ENCODE measurements at places on chromosomes 4 and X. TPM values are rescaled to one million over a fixed set of nuclear protein-coding genes. Genes with fewer than 3 reads are reported as not detected.

DNA sequence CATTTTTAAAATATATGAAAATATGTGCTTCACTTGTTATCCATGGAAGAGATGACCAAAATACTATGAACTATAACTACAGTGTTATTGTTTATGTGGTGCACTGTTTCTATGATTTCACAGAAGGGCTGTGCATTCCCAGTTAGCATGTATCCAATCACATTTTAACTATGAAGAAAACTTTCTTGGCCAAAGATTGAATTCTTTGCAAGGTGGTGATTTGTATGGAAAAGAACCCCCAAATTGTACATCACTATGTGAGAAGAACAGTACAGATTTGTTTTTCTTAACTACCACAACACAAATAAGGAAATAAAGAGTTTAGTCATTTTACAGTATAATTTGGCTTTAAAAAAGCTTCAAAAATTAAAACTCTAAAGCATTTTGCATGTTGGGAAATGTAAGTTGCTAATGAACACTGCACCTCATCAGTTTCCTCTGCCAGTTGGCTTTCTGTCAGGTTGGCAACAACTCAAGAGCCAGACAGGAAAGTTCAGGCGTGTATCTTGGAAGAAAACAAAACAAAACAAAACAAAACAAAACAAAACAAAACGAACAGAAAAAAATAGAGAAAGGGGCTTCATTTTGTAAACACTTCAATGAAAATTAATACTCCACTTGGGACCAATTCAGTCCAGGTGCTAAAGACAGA, 237.0 kb downstream of the SCFD2 start:
- no peak overlapping the region for H3K27ac ChIP-seq
- no peak for DNase-seq
- no peak overlapping the region for H3K4me3 ChIP-seq
- H3K27me3 ChIP-seq, result no peaks in the 10 kb centered on the region
- H3K36me3 ChIP-seq, result no peaks in the 10 kb centered on the region

DNA sequence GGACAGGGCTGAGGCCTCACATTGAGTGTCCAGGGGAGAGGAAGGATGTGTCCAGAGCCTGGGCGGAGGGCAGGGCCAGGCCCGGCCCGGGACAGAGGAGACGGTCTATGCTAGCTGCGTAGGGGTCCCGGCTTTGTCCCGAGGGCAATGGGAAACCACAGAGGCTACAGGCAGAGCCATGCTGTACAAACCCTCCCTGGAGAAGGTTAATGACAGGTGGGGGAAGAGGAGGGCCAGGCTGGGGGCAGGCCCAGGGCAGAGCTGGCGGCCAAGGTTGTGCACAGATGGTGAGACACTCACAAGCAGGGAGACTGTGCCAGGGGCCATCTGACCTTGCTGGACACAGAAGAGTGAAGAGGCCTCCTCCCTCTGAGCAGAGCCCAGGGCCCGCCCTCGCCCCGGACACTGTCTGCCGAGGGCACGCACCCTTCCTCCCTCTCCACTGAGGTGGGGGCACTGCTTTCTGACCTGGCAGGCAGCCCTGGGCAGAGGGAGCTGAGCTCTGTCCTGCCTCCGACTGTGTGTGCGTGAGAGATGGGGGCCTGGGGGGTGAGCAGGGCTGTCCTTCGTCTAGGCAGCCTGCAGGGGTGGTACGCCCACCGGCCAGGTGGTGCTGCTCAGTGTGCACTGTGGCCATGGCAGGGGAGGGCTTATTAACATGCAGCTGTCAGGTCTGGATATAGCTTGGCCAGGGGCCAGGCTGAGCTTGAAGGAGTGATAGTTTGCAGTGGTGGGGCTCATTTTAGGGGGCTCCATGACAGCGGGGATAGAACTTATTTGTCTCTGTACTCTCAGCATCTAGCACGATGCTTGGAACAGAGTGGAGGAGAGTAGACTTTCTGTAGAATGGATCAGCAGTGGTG, 75.7 kb upstream of the LRPAP1 start:
- no peaks in the 10 kb centered on the region for H3K36me3 ChIP-seq
- H3K27me3 ChIP-seq, result no peaks in the 10 kb centered on the region
- DNase-seq, result no peak
- H3K4me1 ChIP-seq, result no peaks in the 10 kb centered on the region

- H3K27ac ChIP-seq, result no peak overlapping the region
- no peak for DNase-seq
- H3K4me3 ChIP-seq, result no peak overlapping the region
- no peaks in the 10 kb centered on the region for H3K4me1 ChIP-seq
Observed at GRCh38 chr4:6445403-6446129, 26.8 kb downstream of the PPP2R2C start.

CCDC158 gene
- total RNA-seq, result not detected

DNA sequence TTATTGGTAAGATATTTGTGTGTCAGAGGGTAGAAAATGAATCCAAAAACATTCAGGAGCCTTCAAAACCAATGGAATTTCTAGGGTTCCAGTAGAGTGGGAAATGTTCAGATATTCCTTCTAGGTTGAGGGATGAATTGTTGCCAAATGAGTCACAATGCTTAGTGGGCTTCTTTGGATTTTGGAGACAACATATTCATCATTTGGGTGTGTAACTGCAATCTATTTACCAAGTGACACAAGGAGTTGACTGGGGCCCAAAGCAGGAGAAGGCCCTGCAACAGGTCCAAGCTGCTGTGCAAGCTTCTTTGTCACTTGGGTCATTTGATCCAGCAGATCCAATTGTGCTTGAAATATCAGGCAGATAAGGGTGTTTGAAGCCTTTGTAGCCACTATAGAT, 551.5 kb upstream of the PITX2 start:
- no peaks in the 10 kb centered on the region for H3K27me3 ChIP-seq
- H3K27ac ChIP-seq, result no peak overlapping the region
- no peaks in the 10 kb centered on the region for H3K36me3 ChIP-seq
- H3K4me1 ChIP-seq, result no peaks in the 10 kb centered on the region

- H3K4me3 ChIP-seq, result no peak overlapping the region
- no peak for DNase-seq
- H3K27ac ChIP-seq, result no peak overlapping the region
- H3K27me3 ChIP-seq, result no peaks in the 10 kb centered on the region
Observed at GRCh38 chr4:1743975-1744374, 22.7 kb downstream of the TACC3 start.

DNA sequence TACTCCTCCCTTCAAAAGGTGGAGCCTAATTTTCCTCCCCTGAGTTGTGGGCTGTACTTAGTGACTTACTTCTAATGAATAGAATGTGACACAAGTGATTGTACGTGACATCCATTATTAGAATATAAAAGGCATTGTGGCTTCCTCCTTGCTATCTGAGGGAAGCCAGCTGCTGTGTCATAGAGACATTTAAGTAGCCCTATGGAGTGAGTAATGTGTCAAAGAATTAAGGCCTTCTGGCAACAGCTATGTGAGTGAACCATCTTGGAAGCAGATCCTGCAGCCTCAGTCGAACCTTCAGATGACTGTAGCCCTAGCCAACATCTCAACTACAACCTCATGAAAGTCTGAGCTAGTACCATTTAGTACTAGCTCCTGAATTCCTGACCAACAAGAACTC, 76.1 kb downstream of the BCOR start:
- H3K27me3 ChIP-seq, result no peaks in the 10 kb centered on the region
- DNase-seq, result no peak
- H3K27ac ChIP-seq, result no peak overlapping the region
- no peak overlapping the region for H3K4me3 ChIP-seq

NAA11 gene
- total RNA-seq, result not detected

GRCh38 chr4:3518941-3519340, 13.3 kb downstream of the LRPAP1 start:
- H3K27me3 ChIP-seq, result no peaks in the 10 kb centered on the region
- H3K27ac ChIP-seq, result no peak overlapping the region
- H3K4me1 ChIP-seq, result no peaks in the 10 kb centered on the region
- DNase-seq, result no peak

- no peaks in the 10 kb centered on the region for H3K36me3 ChIP-seq
- no peak overlapping the region for H3K4me3 ChIP-seq
- peaks cover 3% of the 10 kb centered on the region for H3K4me1 ChIP-seq
- H3K27me3 ChIP-seq, result no peaks in the 10 kb centered on the region
- DNase-seq, result no peak
- no peak overlapping the region for H3K27ac ChIP-seq
Observed at GRCh38 chrX:152930516-152930915, 32.6 kb downstream of the ZNF185 start.

- H3K27ac ChIP-seq, result peak overlapping the region; percentile 99
- H3K4me3 ChIP-seq, result peak overlapping the region; percentile 99
- no peaks in the 10 kb centered on the region for H3K36me3 ChIP-seq
- H3K27me3 ChIP-seq, result no peaks in the 10 kb centered on the region
- peak; percentile 70 for DNase-seq
Observed at GRCh38 chr4:102825261-102826091, 1.9 kb downstream of the UBE2D3 start.

- no peaks in the 10 kb centered on the region for H3K4me1 ChIP-seq
- peaks cover 20% of the 10 kb centered on the region for H3K27me3 ChIP-seq
- H3K36me3 ChIP-seq, result no peaks in the 10 kb centered on the region
- no peak for DNase-seq
- H3K4me3 ChIP-seq, result no peak overlapping the region
Observed at GRCh38 chr4:153798420-153798819, 9.5 kb upstream of the SFRP2 start.

DNA sequence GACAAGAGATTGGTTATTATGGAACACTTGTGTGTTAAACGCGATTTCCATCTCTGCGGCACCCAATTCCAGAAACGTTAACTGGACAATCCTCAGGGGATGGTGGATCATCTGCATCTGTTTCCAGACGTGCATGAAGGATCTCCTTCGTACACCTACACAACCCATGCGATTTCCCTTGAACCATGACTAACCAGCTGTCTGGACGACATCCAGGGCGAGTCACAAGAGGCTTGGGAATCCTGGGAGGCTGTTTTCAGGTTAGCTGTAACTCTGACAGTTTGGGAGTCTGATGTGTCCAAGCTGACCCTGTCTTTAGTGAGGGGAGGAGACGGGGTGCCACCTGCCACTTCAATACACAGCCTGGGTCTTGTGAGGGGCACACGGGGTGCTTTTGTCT, 84.5 kb downstream of the GATB start:
- no peaks in the 10 kb centered on the region for H3K36me3 ChIP-seq
- no peaks in the 10 kb centered on the region for H3K27me3 ChIP-seq
- peak; percentile 83 for DNase-seq
- no peak overlapping the region for H3K4me3 ChIP-seq

MTNR1A gene
- total RNA-seq, result 0.34 TPM
